ENCODE measurements at places on chromosomes 16 and 17.

DNA sequence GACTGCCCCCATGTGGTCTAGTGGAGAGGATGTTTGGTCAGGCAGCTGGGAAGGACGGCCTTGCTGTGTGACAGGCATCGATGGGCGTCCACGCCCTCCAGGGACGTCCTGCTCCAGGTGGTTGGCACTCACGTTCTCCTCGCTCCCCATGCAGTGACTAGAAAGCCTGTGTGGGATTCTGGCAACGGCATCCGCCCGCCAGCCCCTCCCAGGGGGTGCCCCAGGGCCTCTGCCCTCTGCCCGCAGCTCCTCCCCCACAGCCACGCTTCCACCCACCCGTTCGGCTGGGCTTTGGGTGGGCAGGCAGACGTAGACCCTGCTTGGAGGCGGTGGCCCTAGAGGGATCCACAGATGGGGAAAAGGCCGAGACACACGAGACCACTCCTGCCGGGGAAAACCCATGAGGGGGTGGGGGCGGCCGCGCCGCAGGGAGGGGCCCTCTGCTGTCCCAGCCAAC lies 4.7 kb upstream of the IL17C start:
- no peak for DNase-seq

DNA sequence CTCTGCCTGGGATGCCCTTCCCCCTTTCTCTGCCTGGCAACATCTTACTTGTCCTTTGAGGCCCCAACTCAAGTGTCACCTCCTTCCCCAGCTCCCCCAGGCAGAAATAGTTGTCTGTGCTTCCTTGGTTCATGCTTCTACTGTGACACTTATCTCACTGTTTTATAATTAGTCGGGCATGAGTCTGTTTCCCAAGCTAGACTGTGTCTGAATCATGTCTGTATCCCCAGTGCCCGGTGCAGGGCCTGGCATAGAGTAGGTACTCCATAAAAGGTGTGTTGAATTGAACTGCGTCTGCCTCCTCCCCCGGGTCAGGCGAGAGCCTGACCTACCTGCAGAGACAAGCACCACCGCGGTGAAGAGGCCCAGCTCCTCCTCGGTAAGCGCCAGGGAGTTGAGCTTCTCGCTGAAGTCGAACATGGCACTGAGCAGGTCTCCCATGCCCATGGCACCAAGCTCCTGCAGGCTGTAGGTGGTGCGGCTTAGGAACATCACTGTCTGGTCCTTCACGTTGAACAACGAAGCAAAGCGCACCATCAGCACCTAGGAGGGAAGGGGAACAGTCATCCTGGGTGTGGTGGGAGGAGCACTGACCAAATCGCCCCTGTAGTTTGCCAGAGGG lies 6.7 kb downstream of the NR1D1 start:
- DNase-seq = no peak

DNA sequence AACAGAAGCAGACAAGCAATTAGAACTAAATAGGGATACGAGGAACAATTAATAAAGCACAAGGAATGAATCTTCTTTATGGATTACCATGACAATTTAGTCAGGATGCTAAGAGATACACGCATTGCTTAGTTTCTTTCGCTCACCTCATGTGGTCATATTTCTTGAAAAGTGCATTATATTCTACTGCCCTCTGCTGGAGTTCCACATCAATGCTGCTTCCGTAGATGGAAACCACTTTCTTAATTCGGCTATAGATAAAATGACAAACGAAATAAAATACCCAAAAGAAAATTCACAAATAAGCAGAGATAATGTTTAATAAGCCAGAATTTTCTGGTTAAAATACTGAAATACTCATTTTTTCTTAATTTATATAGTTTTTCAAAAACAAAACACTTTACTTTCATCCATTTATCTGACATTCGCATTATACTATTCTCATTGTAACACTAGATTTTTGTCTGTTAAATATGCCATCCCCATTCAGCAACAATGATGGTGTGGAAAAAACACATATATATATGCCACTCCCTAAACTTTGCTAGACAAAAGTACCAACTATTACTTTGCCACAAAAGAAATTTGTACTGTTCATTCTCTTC lies 22.0 kb upstream of the PHLPP2 start:
- DNase-seq = no peak

- DNase-seq = no peak
Observed at GRCh38 chr16:89908236-89908635, 10.4 kb upstream of the MC1R start.

- no peak for DNase-seq
Observed at GRCh38 chr17:56452461-56452860, 141.0 kb upstream of the NOG start.

- DNase-seq = no peak
Observed at GRCh38 chr16:65024767-65025178, 97.1 kb downstream of the CDH11 start.

DNA sequence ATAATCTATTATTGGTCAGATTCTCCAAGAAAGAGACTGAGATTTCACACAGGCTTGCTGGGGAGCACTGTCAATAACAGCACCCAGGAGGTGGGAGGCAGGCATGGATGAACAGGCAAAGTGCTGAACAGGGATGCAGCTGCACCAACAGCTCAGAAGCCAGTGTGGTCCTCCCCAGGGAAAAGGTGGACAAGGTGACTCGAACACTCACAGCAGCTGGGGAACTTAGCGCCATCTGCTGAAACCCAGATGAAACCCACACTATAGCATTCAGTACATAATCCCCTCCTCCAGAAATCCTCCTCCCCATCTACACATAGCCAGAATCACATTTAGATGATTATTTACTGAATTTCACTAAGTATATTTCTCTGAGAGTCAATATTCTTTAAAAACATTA lies 255.2 kb upstream of the WSB1 start:
- no peak for DNase-seq

GRCh38 chr17:17700251-17700969 lies 19.2 kb downstream of the RAI1 start:
- no peak for DNase-seq

DNA sequence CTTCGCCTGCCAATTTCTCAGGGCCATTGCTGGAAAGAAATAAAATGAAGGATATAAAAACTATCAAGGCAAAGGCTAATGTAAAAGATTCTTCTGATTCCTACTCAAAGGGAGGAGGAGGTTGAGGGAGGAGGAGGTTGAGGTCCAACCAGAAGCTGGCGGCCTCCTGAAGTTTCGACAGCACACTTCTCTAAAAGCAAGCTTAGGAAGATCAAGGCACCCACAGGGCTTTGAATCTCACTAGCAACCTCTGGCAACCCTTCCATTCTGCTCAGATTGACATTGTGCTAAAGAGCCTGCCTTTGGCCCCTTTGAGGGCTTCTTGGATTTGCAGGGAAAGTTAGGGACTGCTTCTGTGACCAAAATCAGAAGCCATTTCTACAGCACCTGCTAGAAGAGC lies 81.5 kb upstream of the TNRC6C start:
- DNase-seq = no peak

DNA sequence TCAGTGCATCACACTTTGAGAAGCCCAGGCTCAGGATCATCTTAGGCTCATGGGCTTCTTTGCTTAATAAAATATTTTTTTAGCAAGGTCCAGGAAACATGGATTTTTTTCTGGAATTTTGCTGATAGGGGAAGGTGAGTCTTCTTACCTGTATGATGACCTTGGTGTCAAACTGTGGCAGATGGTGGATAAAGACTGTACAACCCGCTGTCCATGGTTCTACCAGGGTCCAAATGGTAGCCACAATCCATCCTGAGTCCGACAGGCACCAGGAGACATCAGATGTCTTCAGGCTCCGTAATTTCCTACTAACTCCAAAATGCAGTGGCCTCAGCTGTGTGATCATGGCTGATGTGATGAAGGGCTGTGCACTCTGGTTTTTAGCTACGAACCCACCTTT lies 27.8 kb downstream of the ACSM1 start:
- DNase-seq = no peak
